HAP-1 (cell line): ENCODE measurements at places on chromosomes 16 and 17.

- DNase-seq = no peak
Measured at GRCh38 chr16:5207001-5207523, 109.5 kb upstream of the EEF2KMT start.

GRCh38 chr16:12410837-12411490, 392.7 kb downstream of the CPPED1 start:
- DNase-seq = no peak

DNA sequence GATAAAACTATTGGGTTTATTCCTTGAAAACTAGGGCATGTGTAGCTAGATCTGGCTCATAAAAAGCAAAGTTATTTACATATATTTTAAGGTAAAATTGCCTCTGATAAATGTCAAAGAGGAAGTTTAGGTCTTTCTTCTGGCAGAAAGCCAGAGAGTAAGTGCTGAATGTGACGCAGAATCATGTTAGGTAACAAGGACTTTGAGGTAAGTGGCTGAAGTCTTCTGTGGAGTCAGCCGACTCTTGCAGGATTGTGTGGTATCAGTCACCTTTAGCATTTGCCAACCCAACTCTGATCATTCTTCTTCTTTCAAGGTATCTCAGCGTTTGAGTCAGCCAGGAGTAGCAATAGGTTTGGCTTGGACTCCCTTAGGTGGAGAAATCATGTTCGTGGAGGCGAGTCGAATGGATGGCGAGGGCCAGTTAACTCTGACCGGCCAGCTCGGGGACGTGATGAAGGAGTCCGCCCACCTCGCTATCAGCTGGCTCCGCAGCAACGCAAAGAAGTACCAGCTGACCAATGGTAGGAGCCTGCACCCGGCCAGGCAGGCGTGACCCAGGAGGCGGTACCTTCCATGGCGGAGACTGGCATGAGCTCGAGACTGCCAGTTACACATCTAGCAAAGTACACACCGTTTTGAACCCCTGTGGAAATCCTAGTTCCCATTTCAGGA, 37.9 kb downstream of the SIAH1 start:
- DNase-seq = no peak

DNA sequence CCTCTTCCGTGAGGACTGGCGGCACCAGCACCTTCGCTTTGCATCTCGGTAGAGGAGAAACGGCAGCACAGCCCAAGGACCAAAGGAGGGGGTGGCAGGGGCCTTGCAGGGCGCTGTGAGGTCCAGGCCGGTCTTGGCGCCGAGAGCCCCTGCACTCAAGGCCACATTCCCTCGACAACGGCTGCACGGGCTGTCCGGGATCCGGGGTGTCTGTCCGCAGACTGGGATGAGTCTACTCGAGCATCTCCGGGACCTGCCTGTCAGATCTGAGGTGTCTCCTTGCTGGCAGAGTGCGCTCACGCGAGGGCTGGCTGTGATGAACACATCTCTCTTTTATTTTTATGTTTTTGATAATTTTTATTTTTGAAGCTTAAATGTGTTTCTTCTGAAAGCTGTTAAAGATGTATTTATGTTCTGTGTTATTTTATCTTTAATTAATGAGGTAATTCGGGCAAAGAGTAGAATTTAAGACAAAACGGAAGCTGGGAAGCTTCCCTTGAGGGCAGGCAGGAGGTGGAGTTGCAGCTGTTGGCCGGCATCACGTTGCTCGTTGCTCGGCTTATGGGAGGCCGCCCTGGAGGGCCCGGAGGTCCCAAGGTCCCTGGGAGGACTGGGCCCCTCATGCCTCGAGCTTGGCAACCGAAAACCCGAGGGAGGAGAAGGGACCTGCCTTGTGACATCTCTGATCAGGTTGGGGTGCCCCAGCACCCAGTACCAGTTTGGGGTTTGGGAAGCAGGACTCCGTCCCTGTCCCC, 4.3 kb downstream of the SOX8 start:
- no peak for DNase-seq

- peak; percentile 66 for DNase-seq
Measured at GRCh38 chr16:648071-648780, 939 bp upstream of the WDR90 start.

- no peak for DNase-seq
Measured at GRCh38 chr16:64864232-64864809, 257.5 kb downstream of the CDH11 start.
